Psoas muscle (tissue), 8 donors: ENCODE measurements at places on chromosomes 5 and 9.

DNA sequence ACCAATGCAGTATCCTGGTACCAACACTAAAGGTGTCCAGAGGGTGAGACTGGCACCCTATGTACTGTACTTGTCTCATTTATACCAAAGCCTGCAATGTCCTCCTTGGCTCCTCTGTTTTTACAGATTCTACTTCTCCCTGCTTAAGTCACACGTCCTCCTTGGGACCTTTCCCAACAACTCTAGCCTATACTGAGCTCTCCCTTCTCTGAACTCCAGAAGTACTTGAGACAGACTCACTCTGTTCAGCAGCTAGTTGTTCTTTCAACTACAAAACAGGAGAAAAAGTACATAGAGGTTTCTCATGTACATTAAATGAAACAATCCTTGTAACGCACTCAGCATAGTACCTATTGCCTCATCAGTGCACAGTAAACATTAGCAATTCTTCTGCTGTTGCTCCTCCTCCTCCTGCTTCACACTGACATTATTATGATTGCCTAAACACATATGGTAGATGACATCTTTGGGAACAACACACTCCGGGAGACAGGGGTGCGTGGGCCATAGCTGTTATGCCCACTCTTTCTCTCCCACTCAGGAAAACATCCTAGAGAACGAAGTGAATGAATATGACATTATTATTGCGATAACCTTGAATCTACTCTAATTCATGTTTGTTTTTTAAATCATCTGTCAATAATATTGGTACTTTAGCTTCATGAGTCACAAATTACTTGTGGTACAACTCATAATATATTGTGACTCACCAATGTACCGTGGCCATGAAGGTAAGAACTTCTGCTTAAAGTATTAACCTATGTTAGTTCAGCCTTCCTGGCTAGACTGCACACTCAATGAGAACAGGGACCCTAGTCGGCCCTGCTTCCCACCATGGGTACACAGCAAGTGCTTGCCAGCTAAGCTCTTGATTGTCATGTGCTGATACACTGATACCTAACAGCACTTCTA is 180.3 kb upstream of the ADRA1B start:
- DNase-seq, result no peak

GRCh38 chr5:45507178-45507577 is 189.0 kb downstream of the HCN1 start:
- no peak for DNase-seq

DNA sequence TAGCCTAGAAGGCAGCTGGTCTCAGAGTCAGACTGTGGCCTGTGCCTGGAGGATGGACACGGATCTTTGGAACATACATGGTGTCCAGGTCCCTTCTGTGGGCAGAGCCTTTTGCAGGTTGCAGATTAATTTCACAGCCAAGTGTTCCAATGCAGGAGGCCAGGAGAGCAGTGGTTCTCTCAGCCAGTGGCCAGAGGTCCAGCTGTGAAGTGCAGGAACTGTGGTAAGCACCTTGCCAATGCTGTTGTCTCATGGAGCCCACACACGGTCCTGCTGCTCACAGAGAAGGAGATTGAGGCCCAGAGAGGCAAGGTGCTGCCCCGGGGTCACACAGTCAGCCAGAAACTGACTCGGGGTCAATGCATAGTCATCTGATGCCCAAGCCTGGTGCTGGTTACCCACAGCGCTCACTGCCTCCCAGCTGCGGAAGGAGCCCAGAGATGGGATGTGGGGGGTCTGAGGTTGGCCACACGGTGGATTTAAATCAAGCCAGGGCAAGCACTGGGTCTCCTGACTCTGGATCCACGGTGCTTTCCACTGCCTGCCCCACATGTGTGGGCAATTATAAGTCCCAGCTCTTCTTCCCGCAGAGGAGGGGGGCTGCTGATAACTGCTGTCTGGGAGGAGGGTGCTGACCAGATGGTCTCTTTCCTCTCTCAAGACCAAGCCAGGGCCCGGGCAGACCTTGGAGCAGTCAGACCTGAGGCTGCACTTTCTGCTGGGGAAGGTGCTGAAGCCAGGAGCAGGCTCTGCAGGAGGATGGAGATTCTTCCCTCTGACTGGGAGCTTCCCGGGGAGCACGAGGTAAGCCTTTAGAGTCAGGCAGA is 2.8 kb downstream of the PDGFRB start:
- DNase-seq, result no peak

GRCh38 chr5:112640546-112640945 is 97.1 kb upstream of the APC start:
- no peak for DNase-seq

DNA sequence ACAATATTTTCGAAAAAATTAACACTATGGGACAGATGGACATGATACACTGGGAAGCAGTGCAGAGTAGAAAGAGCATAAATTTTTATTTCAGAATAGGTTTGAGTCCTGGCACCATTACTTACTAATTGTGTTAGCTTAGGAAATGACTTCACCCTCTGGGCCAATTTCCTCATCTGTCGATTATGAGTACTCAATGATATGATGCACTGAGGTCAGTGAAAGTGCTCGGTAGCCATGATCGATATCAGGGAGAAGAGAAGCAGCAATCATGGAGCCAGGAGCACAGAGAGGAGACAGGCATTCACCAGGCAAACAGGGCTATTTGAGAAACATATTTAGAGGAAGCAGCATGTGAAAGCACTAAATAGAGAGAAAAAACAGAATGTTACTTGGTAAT is 29.4 kb downstream of the NR6A1 start:
- DNase-seq, result no peak

DNA sequence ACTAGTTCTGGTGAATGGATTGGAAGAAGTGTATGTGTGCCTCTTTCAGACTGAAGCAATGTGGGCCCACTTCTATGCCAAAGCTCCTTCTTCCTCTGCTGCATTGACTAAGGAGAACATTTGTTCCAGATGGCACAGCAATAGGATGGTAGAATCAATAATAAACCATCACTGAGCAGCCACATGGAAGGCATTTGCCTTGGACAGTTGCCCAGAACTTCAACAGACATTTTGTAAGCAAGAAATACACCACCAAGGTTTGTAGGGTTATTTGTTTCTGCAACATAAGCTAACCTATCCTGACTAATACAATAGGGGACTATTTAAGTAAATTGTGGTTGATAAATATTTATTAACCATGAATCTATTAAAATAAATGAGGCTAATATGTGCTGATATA is 37.7 kb upstream of the CSNK1G3 start:
- no peak for DNase-seq

DNA sequence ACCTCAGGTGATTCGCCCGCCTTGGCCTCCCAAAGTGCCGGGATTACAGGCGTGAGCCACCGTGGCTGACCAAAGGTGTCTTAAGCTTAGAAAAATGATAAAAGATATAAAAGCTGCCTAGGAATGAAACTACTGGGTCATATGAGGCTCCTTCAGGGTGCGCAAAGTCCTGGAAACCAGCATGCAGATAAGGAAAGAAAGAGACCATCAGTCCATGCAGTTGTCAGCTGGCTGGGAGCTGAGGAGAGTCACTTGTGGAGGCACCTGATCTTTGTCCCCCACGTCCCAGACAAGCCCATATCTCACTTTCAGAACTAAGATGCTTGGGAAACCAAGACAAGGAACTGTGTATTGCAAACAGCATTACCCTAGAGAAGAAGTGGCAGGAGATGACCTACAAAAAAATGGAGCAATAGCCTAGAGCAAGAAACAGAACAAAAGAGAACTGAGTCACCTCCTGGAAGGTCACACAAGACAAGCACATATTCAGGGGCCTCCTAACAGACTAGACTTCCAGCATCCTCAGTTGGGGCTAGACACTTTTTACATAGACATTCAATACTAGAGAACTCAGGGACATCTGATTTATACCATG is 2.8 kb upstream of the CCDC125 start:
- no peak for DNase-seq

GRCh38 chr9:37540634-37541033 is 35.5 kb downstream of the FBXO10 start:
- DNase-seq, result peak; percentile 56

- no peak for DNase-seq
These were observed 379.2 kb upstream of the CDH18 start for GRCh38 chr5:20367178-20367577.

GRCh38 chr5:146283344-146283761 is 55.3 kb upstream of the POU4F3 start:
- no peak for DNase-seq

DNA sequence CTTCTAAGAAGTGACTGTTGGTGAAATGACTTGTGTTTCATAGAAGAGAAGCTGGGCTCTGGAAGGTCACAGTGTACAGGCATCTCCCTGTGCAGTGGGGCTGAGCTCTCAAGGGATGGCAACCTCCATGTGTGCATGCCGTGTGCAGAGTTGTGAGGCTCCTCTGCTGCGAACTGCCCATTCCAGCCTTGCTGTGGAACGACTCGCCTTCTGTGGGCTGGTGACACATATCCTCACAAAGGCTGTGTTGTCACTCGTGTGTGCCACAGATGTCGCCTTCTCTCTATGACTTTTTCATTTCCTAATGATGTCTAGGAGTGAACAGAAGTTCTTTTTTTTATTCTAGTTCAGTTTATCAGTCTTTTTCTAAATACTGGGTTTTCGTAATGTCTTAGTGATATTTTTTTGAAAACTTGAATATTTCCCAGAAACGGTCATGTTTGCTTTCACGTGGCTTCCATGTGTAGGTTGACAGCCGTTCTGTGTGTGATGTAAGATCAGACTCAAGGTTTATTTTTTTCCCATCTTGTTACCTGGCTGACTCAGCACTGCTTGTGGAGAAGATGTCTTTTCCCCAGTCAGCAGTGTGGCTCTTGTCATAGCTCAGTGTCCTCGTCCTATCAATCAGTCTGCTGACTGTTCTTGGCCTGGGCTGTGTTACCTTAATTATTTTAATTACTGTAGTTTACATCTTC is 57.3 kb upstream of the CACNA1B start:
- no peak for DNase-seq

DNA sequence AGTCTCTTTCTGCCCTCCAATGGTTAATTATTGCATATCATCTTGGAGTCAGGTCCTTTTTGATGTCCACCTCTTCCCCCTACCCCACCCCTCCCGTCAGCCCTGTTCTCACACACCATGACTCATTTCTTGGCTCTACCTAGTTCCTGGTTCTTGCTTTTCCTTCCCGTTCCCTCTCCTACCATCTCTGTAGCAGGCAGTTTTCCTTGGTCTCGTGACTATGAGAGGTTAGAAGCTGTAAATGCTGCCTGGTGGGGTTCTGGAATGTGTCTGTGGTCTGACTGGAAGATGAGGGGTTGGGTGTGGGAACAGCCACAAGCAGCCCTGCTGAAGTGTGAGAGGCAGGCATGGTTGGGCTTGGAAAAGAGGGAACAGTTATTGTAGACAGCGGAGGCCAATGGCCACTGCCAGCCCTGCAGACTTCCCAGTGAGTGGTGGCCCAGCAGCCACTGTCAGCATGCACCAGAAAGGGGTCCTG is 18.2 kb downstream of the SLC22A5 start:
- DNase-seq, result peak; percentile 68

DNA sequence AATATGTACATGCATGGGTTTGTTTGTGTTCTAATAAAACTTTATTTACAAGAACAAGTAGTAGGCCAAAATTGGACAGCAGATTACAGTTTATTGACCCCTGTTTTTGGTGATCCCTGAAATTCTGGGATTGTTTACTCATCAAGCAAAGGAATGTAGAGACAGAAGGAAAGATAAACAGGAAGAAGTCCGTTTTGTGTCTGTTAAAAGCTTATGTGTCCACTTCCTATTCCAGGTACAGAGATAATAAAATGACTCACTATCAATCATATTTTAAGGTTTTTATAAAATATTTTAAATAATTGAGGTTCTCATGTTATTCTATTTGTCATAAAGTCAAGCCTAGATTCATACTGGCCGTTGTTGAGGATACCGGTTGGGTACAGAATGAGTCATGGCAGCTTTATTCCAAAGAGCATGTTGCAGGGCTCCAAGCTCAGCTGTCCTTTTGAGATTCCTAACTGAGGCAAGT is 214.9 kb upstream of the DAB2 start:
- DNase-seq, result no peak

DNA sequence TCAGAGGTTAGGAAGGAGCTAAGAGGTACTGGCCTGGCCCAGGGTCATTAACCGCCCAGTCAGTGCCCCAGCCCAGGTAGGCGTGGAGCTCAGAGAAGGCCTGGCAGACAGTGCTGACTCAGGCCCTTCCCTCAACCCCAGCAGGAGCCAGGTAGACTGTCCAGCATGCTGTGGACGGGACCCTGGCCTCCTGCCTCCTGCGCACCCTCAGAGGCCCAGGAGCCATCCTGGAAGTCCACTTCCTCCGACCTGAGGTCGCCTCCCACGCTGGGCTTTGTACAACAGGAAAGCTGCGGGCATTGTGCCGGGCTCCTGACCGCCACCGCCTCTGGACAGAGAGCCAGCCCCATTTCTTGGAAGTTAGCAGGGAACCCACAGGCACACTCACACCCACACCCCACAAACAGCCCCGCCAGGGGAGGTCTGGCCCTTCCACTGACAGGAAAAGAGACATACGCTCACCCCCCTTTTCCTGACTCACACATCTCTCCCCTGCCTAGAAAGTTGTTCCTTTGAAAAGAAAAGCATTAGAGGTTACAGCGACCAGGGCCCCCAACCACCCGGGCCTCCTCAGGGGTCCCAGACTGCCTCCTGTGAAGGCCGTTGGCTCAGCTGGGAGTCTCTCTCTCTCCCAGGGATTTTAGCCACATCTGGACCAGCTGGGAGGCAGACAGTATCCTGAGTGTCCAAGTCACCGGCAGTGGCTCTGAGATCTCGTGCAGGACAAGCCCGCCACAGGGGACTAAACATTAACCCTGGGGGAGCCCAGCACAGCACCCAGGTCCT is 7.7 kb downstream of the RALGDS start:
- peak; percentile 71 for DNase-seq

DNA sequence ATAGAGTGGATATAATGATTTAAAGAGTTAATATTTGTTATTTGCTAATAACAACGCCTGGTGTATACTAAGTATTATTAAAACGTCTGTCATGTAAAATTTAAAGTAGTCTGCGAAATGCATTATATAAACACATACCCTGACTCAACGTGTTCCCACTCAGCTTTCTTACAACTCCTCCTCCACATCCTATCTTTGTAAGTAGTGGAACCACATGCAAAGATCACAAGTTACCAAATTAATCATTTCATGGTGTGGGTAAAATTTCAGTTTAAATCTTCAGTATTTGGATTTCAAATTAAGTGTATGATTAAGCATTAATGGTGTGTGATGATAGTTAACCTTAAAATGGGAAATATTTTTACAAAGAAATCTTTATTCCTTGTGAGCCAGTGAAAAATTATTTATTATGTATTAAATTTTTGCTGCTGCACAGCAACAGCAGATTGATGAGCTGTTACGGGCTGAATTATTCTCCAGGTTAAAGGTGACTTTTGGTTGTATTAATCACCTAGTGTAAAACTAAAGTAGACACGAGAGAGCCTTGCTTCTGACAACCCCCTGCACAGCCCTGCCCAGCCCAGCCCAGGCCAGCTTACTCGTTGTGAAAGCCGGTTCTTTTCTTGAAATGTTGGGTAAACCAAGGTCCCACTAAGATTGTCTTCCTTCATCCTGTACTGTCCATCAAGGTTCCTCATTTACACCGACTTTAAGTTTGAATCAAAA is 373.5 kb downstream of the DTWD2 start:
- no peak for DNase-seq

- no peak for DNase-seq
These were observed 29.6 kb downstream of the RGS3 start for GRCh38 chr9:113493203-113493520.

GRCh38 chr5:55609413-55609812 is 74.6 kb upstream of the PLPP1 start:
- DNase-seq, result no peak

- no peak for DNase-seq
These were observed 82.6 kb upstream of the LMX1B start for GRCh38 chr9:126531035-126531571.

- peak; percentile 79 for DNase-seq
These were observed 750 bp upstream of the NPR2 start for GRCh38 chr9:35790385-35791296.
